Type B pancreatic cell (in vitro differentiated cells): ENCODE measurements at places on chromosomes 6 and 20.

DNA sequence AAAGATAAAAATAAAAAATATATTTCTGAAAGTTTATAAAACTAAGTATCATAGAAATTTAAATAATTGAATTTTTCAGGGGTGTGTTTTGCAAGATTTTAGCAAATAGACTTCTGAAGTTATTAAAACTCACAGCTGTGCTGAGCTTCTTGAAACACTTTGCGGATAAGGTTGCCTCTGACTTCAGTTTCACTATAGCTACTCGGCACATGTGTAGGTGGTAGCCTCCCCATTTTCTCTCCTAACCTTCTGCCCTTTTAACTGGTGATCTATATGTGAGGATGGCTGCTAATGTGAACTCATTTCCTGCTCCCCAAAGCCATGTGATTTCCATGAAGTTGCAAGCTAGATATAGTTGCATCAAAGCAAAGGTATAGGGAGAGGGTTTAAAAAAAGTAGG, 129.3 kb upstream of the STMND1 start:
- no peak for DNase-seq

DNA sequence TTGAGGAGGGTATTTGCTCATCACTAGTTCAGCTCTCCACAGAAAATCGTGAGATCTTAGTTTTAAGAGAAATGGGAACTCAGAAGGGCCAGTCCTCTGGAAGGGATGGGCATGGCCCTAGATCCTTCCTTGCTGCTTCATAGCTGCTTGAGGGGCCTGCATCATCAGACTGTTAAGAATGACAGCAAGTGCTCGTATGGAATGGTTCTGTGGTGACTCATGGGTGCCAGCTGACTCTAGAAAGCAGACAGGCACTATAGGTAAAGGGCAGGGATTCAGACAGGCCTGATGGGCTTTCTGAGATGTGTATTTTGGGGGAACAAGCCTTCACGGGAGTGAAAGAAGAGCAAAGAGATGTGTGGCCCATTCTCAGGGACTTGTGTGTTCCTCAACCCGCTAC, 90.8 kb downstream of the MYLK4 start:
- DNase-seq: no peak

GRCh38 chr20:10172998-10173655, 45.5 kb upstream of the SNAP25 start:
- no peak for DNase-seq

GRCh38 chr6:143896126-143896860, 32.0 kb downstream of the ZC2HC1B start:
- DNase-seq: no peak

GRCh38 chr6:41216616-41217015, 11.5 kb upstream of the TREML4 start:
- no peak for DNase-seq

DNA sequence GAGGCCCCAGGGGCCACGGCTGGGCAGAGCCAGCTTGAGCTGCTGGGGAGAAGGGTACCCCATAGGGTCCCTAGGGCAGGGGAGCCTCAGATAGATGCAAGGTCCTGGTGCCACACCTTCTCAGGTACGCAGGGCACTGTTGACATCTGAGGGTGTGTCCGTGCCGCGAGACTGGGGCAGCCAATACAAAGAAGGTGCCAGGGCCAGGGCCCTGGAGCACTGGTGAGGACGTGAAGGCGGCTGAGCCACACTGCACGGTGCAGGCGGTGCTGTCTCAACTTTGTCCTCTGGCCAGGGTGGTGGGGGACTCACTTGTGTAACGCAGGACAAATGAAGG, 649 bp upstream of the LRRC73 start:
- DNase-seq: no peak

- DNase-seq: no peak
Observed at GRCh38 chr6:41426438-41426851, 91.0 kb downstream of the NCR2 start.

GRCh38 chr6:163572612-163573011, 158.1 kb downstream of the QKI start:
- DNase-seq: no peak

DNA sequence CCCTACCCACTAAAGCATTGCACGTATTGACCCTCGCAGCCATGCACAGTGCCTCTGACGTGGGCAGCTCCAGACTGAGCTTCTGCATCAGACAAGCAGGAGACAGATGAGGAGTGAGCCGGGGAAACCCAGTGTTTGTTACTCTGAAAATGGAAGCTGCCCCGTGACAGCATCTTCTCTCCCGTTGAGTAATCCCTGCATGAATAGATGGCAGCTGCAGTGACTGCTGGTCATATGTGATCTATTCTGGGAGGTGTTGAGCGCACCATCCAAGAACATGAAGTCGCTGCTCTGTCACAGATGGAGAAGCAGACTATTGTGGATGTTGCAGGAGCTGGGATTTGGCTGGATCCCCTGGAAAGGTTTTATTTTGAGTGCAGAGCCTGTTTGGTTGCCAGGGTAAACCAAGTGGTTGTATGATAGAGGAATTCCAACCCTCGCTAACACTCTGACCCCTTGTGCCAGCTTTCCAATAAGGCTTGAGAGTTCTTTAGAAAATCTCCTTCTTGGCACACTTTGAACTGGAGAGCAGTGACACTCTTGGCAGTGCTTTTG, 242.2 kb downstream of the NRN1 start:
- no peak for DNase-seq
